ENCODE measurements at places on chromosomes 3 and 15.

- DNase-seq: no peak
These were observed 66.4 kb upstream of the NR2E3 start for GRCh38 chr15:71743861-71744382.

DNA sequence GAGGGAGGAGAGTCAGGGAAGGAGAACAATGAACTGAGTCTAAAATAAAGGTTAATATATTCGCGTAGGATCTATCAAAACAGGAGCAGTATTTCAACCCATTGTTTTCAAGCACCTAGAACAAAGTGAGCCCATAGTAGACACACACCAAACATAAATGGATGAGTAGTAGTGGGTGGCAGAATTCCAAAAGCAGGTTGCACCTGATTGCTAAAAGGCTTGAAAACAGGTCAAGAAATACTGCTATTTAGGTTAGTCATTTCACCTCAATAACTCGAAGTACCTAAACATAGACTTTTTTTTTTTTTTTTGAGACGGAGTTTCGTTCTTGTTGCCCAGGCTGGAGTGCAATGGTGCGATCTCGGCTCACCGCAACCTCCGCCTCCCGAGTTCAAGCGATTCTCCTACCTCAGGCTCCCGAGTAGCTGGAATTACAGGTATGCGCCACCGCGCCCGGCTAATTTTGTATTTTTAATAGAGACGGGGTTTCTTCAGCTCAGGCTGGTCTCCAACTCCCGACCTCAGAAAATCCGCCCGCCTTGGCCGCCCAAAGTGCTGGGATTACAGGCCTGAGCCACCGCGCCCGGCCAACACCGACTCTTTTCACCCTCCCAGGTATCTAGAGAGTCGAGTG, 855 bp upstream of the ABHD5 start:
- no peak for DNase-seq

GRCh38 chr3:126111126-126111551, 27.2 kb upstream of the SLC41A3 start:
- no peak for DNase-seq

- DNase-seq: no peak
These were observed 38.2 kb downstream of the FILIP1L start for GRCh38 chr3:100075851-100076730.

- no peak for DNase-seq
These were observed at the start of gene CNTN4 for GRCh38 chr3:2098398-2099027. TSS of gene CNTN4 (plus strand) at chr3:2098866.

DNA sequence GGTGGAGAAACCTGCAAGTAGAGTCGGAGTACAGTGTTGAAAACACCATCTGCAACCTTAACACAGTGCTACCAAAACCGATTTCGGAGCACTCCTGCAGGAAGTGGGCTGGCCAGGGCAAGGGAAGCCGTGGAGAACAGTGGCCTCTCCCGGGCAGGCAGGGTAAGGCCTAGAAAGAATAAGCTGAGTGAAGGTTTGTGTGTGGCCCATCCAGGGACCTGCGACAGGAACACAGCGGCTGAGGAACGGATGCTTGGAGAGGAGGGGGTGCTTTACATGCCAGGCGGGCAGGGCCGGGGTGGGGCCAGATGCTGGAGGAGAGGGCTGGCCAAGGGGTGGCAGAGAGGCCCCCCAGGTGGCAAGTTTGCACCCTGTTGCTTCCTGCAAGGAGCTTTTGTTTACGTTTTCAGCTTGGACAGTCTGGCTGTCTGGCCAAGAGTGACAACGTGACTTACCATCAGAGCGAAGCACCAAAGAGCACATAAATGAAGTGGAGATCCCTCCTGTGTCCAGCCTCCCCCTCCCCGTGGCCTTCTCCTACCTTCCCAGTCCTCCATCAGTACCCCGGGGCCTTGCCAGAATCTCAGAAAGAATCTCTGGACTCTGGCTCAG, 156.5 kb downstream of the PGPEP1L start:
- DNase-seq: no peak

DNA sequence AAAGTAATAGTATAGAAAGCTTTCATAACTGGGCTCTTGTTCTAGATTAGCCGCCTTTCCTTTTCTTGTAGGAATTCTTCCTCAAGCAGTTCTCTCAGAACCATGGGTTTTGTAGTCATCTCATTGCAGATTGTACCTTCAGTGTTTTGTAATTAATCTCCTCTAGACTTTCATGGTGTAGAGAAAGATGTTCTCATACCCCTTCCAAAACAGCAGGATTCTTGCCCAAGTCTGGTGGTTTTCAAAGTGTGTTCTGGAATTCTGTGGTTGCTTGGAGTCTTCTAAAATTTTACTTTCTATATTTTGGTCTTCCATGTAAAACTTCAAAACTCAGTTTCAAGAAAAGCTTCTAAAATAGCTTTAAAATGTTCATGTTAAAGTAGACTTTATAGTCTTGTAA, 293.8 kb downstream of the PTPRG start:
- no peak for DNase-seq

GRCh38 chr15:42507514-42507913, 12.1 kb downstream of the SNAP23 start:
- no peak for DNase-seq

- no peak for DNase-seq
These were observed 151.8 kb upstream of the DPH6 start for GRCh38 chr15:35697549-35698299.

- no peak for DNase-seq
These were observed 26.7 kb upstream of the DPPA4 start for GRCh38 chr3:109364088-109364487.

GRCh38 chr3:94307588-94307987, 244.7 kb downstream of the NSUN3 start:
- no peak for DNase-seq

DNA sequence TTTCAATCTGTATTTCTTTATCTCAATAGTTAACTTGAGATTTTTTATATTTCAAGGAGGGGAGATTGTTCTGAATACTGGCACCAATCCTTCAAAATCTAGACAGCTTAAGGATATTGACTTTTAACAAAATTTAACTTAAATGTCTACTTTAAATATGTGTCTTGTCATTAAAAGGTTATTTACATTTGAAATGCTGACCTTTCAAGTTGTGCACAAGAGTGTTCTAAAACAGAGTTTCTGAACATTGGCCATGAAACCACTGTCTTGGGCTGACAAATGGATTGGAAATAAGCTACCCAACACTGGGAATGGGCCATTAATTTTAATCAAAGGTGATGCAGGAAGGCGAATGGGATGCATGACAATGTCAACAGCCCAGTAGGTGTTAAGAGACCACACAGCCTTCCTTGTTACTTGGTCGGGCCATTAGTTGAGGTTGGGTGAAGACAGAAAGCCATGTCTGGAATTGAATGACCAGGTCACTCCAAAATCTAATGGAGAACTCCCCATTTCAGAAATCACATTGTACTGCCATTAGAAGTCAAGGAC, 128.5 kb downstream of the CDIN1 start:
- no peak for DNase-seq

- no peak for DNase-seq
These were observed 77.6 kb downstream of the POLR2M start for GRCh38 chr15:57784081-57784511.

DNA sequence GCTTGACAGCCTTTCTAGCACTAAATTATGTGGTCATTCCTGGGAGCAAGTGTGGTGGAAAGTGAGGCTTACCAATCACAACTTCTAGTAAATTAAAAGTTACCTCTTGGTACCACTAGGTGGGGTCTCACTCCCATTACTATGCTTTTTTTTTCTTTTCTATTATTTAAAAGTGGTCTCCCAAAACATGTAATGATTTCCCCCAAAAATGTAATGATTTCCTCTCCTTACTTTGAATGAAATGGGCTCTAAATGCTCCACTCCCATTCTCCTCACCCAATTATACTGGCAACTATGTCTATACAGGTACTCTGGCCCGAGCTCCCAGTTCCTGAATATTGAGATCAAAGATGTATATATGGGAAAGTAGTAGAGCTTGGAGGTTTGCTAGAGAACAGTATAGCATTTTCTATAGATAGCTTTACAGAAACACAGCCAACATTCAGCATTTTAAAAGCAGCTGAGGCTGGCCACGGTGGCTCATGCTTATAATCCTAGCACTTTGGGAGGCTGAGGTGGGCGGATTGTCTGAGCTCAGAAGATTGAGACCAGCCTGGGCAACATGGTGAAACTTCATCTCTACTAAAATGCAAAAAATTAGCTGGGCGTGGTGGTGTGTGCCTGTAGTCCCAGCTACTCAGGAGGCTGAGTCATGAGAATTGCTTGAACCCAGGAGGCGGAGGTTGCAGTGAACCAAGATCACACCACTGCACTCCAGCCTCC, 70.9 kb downstream of the DCUN1D1 start:
- no peak for DNase-seq

GRCh38 chr15:97966246-97966645, 5.7 kb downstream of the ARRDC4 start:
- DNase-seq: no peak

DNA sequence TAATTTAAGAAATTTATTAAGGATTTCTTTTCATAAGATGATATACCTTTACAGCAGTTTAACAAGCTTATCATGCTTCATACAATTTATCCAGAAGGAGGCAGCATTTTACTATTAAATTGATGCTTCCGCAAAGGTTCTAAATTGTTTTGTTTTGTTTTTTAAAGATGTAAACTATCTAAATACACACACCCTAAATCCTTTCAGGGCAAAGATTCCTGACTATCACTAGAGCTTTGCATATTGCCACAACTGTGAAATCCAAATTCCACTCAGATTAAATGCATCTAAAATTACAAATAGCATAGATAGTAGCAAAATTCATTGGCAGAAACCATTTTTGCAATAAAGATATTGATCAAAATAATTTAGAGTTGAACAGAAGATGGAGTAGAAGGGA, 44.5 kb upstream of the CCNL1 start:
- DNase-seq: no peak

DNA sequence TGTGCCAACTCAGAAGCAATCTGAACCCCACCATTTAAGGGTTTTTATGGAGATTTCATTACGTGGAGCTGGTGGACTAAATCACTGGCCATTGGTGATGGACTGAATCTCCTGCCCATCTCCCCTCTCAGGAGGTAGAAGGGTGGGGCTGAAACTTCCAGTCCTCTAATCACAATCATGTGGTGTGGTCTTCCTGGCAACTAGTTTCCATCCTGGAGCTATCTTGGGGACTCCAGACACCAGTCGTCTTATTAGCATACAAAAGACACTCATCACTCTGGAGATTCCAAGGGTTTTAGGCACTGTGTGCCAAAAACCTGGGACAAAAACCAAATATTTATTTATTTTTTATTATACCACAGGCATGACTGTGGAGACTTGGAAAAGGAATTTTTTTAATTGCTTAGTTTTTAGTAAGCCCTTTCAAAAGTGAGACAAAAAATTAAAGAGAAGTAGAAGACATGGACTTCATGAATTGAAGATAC, 203.6 kb downstream of the WNT5A start:
- DNase-seq: no peak

GRCh38 chr15:45121706-45122417, 7.7 kb downstream of the DUOXA2 start:
- DNase-seq: no peak

DNA sequence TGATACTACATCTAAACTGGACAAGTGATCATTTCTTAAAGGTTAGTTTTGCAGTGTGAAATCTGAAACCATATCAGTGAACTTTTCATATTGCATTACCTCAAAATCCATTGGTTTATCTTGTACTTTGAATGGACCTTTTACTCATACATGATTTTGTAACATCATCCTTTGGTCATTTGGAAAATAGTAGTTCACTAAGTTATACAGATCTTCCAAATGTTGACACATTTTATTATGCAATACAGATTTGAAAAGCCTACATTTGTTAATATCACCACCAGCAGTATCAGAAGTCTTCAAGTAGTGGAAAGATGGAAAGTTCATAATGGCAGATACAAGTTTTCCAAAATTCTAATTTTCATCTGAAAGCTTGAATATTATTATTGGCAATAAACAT, 64.0 kb upstream of the CDV3 start:
- no peak for DNase-seq

GRCh38 chr3:126394179-126394976, at the start of gene CFAP100:
TSS of gene CFAP100 (plus strand) at chr3:126394909. CDS start at chr3:126396001, 1,092 bp downstream.
- no peak for DNase-seq

- DNase-seq: no peak
These were observed 6.9 kb upstream of the BDH1 start for GRCh38 chr3:197562398-197563251.

- DNase-seq: no peak
These were observed 28.2 kb upstream of the MGA start for GRCh38 chr15:41631880-41632470.

DNA sequence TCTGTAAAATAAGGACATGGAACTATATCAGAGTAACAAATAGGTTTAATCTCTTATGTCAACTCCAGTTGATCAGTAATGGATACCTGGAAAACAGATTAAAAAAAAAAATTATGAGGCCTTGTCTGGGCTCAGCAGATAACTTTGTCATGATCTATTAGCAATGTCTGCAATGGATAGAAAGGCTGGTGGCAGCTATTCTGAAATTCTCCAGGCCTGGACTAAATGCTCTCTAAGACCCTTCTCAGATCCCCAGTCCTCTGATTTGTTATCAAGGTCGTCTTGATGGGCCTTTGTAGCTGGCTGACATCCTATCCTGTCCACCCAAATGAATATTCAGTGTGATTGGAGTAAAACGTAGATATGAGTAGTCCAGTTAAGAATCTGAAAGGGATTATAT, 13.7 kb downstream of the LRTM1 start:
- DNase-seq: no peak

- DNase-seq: no peak
These were observed 75.9 kb downstream of the FLNB start for GRCh38 chr3:58084166-58084565.

GRCh38 chr3:138696666-138697370, 88.2 kb downstream of the FAIM start:
- no peak for DNase-seq

- DNase-seq: no peak
These were observed 35.2 kb downstream of the ARMC8 start for GRCh38 chr3:138222131-138222941.

DNA sequence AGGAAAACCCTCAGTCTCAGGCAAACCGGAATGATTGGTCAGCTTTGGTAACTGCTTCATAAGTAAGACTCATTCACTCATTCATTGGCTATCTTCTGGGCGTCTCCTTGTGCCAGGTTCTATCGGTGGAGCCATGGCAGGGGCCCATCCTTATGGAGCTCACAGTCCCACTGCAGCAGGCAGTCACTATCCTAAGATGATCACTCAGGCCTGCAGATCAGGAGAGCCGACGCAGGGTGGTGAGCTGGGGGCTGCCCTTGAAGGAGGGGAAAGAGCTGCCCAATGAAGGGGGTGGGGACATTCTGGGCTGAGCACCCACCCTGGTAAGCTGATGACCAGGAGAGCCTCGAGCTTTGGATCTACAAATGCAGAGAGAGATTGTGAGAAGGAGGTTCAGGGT, 20.5 kb upstream of the FGD5 start:
- no peak for DNase-seq

- DNase-seq: no peak
These were observed 22.4 kb downstream of the LRRK1 start for GRCh38 chr15:100941536-100941935.

- DNase-seq: no peak
These were observed 166.2 kb upstream of the SEMA6D start for GRCh38 chr15:47551079-47551478.

DNA sequence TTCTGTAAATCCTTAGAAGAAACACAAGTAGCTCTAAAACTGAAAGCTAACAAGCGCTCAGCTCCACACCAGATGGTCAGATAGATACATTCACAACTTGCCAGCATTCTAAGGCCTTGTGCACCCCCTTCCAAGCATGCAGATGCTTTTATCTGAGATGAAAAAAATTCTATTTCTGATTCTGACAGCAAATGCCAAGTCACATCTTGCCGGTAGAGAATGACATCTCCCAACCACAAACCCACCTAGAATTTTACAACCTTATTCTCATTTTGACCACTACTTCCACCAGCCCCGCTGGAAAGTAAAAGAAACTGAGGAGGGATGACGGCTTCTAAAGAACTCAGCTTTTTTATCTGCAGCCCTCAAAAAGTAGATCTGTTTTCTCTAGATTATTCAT, 57.7 kb downstream of the SUMF1 start:
- no peak for DNase-seq
